Stimulated activated CD4-positive, alpha-beta T cell treated with anti-CD3 and anti-CD28 coated beads, Interleukin-2, amount 100 ng/mL, for 24 hours (primary cell): ENCODE measurements at places on chromosomes 3 and 15.

- no peak for DNase-seq
Observed at GRCh38 chr3:65479990-65480389, 558.7 kb downstream of the MAGI1 start.

GRCh38 chr3:27666708-27667107, 55.4 kb downstream of the EOMES start:
- DNase-seq = no peak

DNA sequence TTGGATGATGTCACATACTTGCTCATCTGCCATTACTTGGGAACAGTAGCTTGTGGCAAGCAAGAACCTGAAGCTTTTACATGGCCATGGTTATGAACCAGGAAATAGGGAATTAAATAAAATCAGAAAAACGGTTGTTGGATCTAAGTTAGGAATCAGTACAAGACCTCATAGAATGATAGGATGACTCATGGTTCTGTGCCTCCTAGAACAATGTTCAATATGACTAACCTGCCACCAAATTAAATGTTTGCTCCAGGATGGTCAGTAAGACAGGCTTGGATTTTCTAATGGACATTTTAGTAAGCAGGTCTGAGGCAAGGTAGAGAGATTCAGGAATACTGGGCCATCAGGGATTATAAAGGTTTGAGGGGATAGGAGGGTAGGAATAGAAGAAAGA, 218.9 kb downstream of the PLOD2 start:
- DNase-seq = no peak

DNA sequence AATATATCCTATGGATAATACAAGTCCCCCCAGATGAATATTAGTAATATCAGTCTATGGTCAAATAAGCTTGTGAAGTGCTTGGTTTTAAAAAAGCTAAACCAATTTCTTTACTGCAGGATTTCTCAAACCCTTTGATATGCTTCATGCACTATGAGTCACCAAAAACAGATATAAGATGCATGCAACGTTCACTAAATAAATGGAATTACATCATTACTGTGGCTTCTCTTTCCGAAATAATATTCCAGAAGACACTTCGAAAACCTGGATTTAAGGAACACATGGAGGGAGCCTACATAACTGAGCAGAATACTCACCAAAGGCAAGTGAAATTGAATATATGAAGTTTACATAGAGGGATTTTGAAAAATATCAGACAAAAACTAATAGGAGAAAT, 126.3 kb upstream of the ABI3BP start:
- no peak for DNase-seq

DNA sequence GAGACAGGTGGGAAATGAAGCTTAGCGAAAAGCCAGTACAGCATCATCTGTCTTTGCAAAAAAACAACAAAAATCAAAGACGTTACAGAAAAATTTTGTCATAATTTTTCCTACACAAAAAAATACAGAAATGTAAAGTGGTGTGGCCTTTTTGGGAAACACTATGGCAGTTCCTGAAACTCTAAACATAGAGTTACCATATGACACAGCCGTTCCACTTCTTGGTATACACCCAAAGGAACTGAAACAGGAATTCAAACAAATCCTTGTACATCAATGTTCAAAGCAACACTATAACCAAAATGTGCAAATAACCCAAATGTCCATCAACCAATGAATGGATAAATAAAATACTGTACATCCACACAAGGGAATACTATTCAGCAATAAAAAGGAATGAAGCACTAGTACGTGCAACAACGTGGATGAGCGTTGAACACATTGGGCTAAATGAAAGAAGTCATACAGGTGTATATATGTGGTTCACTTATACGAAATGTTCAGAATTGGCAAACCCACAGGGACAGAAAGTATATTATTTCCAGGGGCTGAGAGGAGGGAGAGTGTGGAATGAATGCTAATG, 46.8 kb downstream of the GLB1 start:
- no peak for DNase-seq

DNA sequence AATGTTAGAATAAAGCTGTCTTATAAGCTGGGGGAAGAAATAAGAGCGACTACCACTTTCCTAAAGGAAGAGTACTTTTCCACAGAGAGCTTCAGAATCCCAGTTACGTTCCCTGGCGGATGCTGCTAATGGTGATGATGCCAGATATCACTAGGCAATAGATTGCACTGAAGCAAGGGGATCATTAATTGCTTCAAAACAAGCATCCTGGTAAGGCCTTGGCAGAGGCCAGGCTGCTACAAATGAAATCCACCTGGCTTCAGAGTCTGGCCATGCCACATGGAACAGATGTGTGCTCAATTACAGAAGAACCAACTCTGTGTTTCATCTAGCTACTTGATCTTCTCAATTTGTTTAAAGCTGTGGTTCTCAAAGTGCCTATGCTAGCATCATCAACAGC, 129.2 kb upstream of the IL12A start:
- DNase-seq = no peak

DNA sequence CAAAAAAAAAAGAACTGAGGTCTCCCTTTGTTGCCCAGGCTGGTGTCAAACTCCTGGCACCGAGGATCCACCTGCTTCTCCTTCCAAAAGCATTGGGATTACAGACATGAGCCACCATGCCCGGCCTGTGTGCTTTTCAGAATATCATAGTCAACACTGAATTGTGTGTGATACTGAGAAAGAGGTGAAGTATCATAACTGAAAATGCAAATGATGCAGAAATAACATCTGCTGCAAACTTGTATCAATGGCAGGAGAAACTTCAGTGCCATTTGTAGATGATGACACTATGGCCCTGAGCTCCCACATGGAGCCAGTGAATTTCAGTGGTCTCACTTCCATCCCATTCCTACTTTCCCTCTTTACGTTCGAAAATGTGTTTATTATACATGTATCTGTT, 21.9 kb downstream of the IL12A start:
- no peak for DNase-seq

DNA sequence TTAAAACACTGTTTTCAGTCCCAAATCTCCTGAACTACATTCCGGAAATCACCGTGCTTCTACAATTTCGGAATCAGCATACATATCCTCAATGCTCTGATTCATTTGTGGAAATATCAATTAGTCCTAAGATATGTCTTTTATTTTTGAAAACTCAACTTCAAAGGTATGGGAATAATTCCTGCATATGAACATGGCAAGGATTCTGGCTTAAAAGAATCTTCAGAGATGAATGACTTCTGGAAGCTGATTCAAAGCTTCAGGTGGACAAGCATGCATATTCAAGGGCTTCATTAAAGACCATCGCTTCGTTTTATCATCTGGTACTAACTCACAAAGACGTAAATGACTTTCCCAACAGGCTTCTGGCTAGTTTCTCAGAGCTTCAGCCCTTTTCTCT, 246.0 kb upstream of the LRRN1 start:
- DNase-seq = no peak

DNA sequence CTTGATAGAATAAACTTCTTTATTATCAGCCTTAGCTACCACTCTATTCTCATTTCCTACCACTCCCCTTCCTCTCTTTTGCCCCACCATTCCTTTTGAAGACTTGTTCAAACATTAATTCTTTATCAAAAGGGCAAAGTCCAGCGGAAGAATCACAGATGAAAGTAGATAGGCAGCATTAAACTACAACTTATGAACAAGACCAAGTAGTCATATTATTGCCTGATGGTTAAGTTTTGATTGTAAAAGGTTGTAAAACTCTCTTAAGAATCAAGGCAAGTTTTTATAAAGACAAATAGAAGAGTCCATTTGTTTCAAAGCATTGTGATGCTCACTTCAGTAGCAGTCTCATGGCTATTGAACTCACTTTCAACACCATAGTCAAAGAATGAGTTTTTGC, 22.4 kb upstream of the TGFBR2 start:
- DNase-seq = no peak

DNA sequence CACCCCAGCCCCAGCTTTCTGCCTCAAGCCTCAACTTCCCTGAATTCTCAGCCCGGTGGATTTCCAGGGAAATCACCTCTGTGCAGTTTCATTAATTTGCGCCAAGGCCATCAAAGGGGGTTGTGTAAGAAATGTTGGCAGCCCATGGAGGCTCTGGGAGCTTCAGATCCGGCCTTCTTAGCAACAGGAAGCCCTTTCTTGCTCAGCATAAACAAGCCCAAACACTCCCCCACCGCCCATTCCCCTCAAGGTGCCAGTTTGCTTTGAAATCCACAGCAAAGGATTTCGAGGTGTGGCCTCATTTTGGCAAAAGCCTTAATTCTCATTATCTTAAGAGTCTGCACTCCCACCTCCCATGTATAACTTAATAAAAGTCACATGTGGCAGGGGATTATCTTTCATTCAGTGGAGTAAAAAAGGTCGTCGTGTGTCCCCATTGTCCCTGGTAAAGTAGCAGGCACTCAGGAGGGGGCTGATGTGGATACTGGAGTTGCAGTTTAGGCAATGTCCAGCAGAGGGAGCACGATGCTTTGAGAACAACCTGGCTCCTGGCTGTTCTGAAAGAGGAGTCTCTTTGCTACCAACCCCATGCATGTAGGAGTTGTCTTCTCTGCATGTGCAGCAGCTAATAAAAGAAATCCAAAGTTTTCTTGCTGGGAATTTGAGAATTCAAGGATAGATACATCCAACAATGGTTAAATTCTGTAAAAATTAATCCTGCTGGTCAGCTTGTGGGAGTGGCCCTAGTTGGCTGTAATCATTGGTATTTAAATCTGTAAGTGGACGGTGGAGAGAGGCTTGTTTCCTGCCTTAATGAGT, 39.5 kb downstream of the EBLN2 start:
- peak; percentile 87 for DNase-seq

DNA sequence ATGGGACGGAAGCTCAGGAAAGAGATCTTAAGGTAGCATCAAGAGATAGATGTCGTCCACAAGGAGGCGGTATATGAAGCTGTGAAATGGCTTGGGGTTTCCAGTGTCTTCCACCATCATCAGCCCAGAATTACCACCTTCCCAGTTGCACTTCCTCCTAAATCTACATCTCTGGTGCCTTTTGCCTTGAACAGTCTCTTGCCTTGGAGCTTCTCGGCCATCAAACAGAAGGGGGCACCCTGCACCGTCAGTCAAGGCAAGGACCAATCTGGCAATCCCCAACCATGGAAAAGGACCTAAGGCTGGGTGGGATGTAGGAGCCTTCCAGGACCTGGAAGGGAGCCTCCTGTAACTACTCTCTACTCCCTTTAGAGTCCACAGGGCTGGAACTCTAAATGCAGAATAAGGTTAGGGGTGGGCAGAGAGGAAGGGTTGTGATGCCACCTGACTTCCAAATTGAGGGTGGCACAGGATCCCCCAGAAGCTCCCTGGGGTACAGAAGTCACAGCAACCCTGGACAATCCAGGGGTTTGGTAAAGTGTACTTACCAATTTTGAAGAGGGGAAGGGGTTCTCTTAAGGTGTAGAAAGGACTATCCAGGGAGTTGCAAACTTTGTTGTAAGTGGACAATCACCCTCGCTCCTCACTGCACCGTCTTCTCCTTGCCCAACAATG, 1.0 kb upstream of the RYR3 start:
- no peak for DNase-seq

DNA sequence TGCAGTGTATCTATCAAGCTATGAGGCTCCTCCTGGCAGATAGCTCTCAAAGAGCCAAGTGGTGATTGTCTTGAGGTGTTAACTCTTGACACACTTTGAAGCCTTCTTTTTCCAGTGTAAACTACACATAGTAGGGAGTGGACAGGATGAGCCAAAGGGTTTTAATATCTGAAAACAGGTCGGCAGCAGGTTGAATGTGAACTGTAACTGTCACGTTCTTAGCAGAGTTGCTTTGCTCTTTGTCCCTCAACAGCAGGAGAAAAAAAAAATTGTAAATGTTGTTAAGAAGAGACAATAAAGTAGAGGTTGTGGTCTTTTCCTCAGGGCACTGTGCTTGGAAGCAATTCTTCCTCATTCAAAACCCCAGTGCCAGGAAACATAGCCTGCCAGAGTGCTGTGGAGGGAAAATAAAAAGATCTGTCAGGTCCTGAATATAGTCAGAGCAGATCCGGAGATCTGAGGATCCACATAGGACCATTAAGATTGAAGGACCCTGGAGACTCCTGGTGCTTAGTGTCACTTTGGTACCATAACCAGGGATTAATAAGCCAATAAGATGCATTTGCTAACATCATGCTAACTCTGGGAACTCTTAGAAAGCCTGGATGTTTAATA, 229.7 kb downstream of the NAALADL2 start:
- no peak for DNase-seq

GRCh38 chr3:57383406-57383805, 90.9 kb upstream of the ASB14 start:
- no peak for DNase-seq

DNA sequence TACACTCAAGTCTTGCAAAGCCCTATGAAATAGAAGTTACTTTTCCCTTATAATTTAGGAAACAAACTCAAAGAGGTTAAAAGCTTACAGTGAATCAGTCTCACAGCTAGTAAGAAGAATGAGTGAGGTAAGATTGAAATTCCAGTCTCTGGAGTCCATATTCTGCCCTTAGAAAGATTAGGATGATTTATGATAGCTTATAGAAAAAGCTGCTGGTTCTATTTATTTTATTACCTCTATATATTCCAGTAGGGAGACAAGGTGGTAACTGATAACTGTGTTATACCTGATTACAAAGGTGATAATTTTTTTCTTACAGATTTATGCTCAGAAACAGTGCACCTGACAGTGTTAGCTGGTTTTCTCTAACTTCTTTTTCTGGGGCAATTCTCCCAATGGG, 34.1 kb upstream of the SPESP1 start:
- no peak for DNase-seq

DNA sequence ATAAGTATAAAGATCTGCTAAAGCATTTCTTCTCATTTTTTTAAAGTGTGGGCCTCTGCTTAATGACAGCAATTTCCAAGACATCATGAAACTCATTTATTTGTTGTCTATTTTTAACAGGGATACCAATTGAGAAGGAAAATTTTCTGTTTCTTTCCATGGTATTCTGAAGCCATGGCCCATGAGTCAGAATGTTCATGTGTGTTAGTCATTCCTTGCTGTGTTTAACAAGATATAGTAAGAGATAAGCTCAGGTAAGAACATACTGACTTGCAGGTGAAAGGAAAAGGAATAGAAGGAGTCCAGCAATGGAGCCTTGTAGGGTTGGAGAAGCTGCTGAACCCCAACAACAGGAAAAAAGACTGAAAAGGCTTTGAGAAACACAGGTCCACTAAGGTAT, 17.0 kb upstream of the ARID3B start:
- no peak for DNase-seq
